ENCODE measurements at places on chromosomes 7 and 10. TPM values are rescaled to one million over a fixed set of nuclear protein-coding genes. Genes with fewer than 3 reads are reported as not detected.

DNA sequence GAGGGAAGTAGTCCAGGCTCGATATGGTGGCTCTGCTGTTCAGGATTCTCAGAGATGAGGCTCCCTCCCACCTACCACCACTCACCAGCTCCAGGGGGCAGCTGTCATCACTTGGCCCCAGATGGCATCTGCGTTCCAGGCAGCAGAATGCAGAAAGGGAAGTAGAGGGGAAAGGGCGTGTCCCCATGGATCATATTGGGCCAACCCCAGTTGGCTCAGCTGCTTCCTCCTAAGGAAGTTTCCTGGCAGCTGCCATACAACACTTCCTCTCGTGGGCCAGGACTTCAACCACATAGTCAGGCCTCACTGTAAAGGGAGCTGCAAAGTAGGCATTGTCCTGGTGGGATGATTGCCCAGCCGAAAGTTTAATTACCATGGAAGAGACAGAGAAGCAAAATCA, 1.6 kb upstream of the TEX36 start:
- no peak for DNase-seq
- no peaks in the 10 kb centered on the region for H3K36me3 ChIP-seq
- H3K27ac ChIP-seq = no peak overlapping the region
- H3K27me3 ChIP-seq = no peaks in the 10 kb centered on the region

DNA sequence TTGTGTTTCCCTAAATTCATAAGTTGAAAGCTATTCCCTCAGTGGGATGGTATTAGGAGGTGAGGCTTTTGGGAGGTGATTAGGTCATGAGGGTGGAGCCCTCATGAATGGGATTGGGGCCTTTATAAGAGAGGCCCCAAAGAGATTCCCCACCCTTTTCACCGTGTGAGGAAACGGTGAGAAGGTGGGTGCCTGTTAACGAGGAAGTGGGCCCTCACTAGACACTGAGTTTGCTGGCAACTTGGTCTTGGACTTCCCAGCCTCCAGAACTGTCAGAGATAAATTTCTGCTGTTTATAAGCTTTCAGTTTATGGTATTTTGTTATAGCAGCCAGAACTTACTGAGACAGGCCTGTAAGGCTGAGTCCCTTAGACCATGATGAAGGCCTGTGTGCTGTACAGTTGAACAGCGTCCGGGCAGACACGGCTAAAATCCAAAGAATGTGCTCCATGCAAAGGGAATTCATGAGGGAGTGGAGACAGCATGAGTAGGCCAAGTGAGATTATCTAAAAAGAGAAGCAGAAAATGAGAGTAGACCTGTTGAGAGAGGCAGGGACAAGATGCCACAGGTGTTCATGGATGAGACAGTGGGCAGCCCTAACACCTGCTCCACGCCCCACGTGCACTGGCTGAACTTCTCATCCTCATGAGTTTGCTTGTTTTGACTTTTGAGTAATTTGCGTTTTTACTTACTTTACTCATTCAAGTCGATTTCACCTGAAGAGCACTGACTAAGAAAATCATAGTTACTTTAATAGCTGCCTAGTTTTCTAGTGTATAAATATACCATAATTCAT, 66.9 kb upstream of the SFMBT2 start:
- DNase-seq = no peak
- peaks cover 11% of the 10 kb centered on the region for H3K4me1 ChIP-seq
- no peaks in the 10 kb centered on the region for H3K27me3 ChIP-seq
- no peaks in the 10 kb centered on the region for H3K36me3 ChIP-seq
- H3K27ac ChIP-seq = no peak overlapping the region

HOXA4 gene
- total RNA-seq = 1.3 TPM

DNA sequence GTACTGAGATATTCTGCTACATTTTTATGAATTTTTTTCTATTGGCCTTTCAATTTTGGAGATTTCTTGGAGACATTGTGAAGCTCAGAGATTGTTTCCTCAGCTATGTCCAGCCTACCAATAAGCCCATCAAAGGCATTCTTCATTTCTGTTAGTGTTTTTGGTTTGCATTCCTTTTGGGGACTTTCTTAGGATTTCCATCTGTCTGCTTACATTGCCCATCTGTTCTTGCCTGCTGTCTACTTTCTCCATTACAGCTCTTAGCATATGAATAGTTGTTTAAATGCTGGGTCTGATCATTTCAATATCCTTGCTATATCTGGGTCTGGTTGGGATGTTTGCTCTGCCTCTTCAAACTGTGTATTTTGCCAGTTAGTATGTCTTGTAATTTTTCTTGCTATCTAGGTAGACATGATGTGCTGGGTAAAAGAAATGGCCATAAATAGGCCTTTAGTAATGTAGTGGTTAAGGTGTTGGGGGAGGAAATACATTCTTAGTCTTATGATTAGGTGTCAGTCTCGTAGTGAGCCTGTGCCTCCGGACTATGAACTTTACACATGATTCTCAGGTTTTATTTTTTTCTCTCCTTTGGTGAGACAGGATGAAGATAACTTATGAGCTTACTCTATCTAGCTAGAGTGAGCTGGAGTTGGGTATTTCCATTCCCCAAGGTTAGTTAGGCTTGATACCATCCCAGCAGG, 32.6 kb upstream of the NME8 start:
- DNase-seq = no peak
- no peak overlapping the region for H3K27ac ChIP-seq
- H3K4me1 ChIP-seq = no peaks in the 10 kb centered on the region
- H3K36me3 ChIP-seq = no peaks in the 10 kb centered on the region
- H3K27me3 ChIP-seq = no peaks in the 10 kb centered on the region
- H3K4me3 ChIP-seq = no peak overlapping the region

ZNF248 gene
- 43.1 TPM for total RNA-seq

EFCAB10 gene
- total RNA-seq = not detected

DDC gene
- total RNA-seq = not detected

GRCh38 chr7:134396031-134396430, 62.9 kb downstream of the AKR1B1 start:
- H3K27me3 ChIP-seq = no peaks in the 10 kb centered on the region
- H3K4me3 ChIP-seq = no peak overlapping the region
- DNase-seq = no peak
- H3K4me1 ChIP-seq = no peaks in the 10 kb centered on the region
- no peaks in the 10 kb centered on the region for H3K36me3 ChIP-seq

Measured in thyroid gland (tissue), 4 donors.